ENCODE measurements at places on chromosomes 2 and 18. TPM values are rescaled to one million over a fixed set of nuclear protein-coding genes. Genes with fewer than 3 reads are reported as not detected.

The MARCO gene
- total RNA-seq = 70.6 TPM

The SCN2A gene
- 0.56 TPM for total RNA-seq

The LINC00305 gene
- total RNA-seq = not detected

The AQP12B gene
- not detected for total RNA-seq

The SERPINB2 gene
- 210 TPM for total RNA-seq

The EMILIN1 gene
- 45.0 TPM for total RNA-seq

The EMILIN2 gene
- 56.1 TPM for total RNA-seq

Data from omental fat pad (tissue), 4 donors.